G401 (cell line): ENCODE measurements at places on chromosomes 5 and 9.

- DNase-seq: no peak
Observed at GRCh38 chr5:21807953-21808352, 1045.2 kb downstream of the CDH12 start.

DNA sequence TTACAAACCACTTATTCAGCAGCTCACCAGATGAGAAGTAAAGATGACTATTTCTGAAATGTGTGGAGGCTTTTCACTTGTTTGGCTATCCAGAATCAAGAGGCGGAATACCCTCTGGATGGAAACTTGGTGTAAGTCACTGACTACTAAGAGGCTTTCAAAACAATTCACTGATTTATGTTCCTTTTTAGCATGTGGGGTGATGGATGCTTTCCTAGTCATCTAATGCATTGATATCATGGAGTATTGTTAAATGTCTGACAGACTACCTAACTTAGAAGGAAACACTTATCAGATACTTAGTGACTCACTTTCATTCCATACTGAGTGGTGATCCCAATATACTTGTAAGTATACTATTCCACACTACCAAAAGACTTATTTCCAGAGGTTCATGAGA lies 141.4 kb downstream of the PLK2 start:
- no peak for DNase-seq

DNA sequence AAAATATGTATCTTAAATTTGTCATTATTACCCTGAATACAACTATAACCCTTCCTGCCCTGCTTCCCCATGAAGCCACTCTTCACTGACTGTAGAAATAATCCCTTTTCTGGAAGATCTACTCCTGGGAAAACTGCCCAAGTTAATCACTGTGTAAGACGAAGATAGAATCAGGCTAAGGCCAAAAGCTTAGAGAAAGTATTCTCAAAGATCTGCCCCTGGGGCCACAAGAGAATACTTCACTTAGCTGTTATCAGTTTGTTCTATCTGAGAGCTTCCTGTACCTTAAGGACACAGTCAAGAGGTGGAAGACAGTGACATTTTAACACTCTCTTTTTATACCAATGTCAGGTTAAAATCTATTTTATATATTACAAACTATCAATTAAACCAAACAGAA lies 33.8 kb downstream of the RNF145 start:
- no peak for DNase-seq

GRCh38 chr9:1051584-1052275 lies 1.6 kb downstream of the DMRT2 start:
- DNase-seq: no peak

GRCh38 chr5:43017428-43017815 lies 22.7 kb downstream of the ANXA2R start:
- no peak for DNase-seq

DNA sequence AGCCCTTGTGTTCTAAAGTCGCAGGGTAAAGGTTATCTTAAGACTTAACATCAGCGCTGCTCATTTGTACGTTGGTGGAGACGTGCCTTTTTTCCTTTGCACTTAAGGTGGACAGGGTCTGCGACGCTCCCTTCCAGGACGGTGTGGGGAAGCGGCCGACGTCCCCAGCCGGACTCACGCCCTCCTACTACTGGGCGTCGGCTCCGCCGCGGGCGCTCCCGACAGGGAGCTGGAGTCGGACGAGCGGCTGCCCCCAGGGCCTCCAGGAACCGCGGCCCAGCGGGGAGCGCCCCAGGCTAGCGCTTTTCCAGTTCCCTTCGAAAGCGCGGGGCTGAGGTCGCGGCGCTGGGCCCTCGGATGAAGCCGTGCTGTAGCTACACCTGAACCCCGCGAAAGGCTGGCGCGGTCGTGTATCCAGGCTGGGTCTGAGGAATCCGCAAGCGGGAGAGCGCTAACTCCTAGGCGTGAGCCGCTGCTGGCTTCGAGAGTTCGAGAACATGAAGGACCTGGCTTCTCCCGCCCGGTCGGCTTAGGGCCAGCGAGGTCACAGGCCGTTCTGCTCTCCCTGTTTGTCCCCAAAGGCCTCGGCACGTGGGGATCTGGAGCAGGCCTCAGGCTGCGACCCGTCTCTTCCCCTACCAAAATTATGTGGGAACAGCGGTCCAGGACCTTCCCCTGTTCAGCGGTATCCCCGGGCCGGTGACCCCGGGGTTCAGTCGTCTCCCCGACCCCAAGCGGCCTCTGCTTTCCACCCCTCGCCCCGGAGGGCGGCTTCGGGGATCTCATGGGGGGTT lies 3.8 kb upstream of the DMRT3 start:
- DNase-seq: no peak

DNA sequence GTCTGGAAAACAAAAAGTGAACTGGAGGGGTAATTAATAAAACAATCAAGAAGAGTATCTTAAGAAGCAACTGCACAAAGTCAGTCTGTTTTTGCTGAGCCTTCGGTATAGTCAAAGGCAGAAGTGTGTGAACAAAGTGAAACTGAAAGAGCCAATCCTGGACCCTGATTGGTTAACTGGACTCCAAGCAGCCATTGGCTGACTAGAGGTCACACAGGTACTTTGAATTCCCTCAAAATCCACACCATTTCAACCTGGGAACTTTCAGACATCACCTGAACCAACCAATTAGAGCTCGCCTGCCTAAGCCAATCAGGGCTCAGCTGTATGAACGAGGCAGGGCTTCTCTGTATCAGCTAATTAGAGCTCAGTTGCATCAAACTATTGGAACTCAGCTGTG lies 286.7 kb downstream of the TLE4 start:
- peak; percentile 6 for DNase-seq

GRCh38 chr5:143101121-143101520 lies 302.4 kb downstream of the NR3C1 start:
- DNase-seq: no peak

GRCh38 chr5:54959673-54960418 lies 25.5 kb downstream of the ESM1 start:
- no peak for DNase-seq

DNA sequence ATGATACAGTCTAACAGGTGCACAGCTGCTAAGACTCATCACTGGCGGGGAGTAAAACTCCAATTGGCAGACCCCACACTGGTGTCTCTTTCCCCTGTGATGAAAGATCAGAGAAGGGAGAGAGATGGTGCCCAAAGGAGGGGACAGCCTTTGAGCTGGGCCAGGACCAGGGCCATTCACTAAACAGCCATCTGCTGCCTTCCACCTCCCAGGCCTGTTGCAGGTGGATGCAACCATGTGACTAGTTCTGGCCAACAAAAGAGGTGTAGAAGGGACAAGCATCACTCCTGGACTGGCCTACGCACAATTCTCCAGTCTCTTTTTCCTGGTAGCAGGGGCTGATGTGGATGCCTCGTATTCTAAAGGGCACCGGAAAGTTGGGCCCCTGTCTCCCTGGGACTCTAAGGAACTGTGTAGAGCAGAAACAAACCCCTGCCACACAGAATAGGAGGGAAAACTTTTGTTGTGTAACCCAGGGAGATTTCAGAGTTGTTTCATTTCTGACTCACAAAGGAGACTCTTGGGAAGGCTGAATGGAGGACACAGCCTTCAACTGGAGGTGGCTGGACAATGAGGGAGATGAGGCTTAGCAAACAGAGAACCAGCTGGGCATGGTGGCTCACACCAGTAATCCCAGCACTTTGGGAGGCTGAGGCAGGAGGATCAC lies 26.9 kb downstream of the TNIP1 start:
- peak; percentile 70 for DNase-seq

GRCh38 chr5:75113354-75114113 lies 61.2 kb upstream of the GCNT4 start:
- DNase-seq: no peak

DNA sequence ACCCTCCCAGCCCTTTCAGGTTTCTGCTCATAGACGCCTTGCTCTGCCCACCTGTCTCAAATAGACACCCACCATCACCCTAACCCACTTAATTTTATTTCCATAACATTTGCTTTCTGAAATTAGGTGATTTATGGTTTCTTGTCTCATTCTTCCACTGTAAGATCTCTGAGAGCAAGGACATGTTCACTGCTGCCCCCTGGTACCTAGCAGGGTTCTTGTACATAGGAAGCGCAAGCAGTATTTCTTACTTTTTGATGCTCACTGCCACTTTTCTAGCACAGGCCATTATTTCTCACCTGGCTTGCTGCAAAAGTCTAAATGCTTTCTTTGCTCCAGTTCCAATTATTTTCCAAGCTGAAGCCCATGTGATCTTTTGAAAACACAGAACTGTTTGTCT lies 16.8 kb downstream of the C9orf57 start:
- no peak for DNase-seq

GRCh38 chr9:17216011-17216410 lies 81.2 kb downstream of the CNTLN start:
- no peak for DNase-seq
